ENCODE measurements at places on chromosomes 3 and 15.

GRCh38 chr15:73320619-73321180 is 48.1 kb downstream of the HCN4 start:
- DNase-seq = no peak

DNA sequence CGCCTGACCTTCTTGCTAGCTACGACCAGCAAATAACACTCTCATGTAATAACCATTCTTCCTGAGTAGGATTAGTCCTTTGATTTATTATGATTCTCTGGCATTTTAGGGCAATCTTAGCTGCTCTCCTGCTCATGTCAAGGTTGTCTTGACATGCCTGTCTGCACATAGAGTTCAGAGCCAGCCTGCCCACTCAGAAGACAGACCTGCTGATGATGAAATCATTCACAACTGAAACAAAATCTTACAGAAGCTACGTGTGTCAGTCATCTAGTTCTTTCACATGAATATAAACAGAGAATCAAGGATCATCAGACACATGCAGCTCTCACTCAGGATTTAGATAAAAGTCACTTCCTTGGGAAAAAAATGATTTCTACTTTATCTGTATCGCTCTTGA is 173.6 kb upstream of the LYSMD4 start:
- DNase-seq = no peak

GRCh38 chr3:161475905-161476304 is 20.7 kb upstream of the OTOL1 start:
- DNase-seq = peak; percentile 77

GRCh38 chr3:113079218-113079961 is 88.6 kb downstream of the GTPBP8 start:
- DNase-seq = no peak

DNA sequence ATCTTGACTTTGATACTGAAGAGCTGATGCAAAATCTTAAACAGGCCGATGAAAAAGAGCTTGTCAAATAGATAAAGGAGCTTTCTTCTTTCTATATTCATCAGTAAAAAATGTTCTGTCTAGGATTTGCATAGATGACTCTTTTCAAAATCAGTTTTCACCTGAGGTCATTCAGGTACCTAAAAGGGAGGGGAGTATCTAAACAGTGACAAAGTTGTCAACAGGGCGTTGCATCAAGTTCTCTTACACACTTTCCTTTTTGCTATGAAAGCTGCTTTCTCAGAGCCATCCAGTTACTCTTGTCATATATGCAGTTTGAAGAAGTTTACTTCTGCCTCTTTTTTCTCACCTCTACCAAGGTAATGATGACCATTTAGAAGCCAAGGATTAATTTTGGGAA is 60.0 kb downstream of the AKAP13 start:
- DNase-seq = no peak

DNA sequence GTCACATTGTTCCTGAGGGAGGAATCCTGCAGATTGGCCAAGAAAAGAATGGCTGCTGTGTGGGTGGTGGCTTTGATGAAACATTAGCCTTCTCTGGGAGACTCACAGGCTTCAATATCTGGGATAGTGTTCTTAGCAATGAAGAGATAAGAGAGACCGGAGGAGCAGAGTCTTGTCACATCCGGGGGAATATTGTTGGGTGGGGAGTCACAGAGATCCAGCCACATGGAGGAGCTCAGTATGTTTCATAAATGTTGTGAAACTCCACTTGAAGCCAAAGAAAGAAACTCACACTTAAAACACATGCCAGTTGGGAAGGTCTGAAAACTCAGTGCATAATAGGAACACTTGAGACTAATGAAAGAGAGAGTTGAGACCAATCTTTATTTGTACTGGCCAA is 6.1 kb downstream of the PTX3 start:
- no peak for DNase-seq

- no peak for DNase-seq
Measured at GRCh38 chr3:127758013-127758412, 64.3 kb downstream of the MGLL start.

- DNase-seq = no peak
Measured at GRCh38 chr3:68953816-68954444, 21.6 kb upstream of the TAFA4 start.

GRCh38 chr3:41652931-41653330 is 309.0 kb downstream of the ULK4 start:
- DNase-seq = no peak

GRCh38 chr15:27784107-27784506 is 315.0 kb downstream of the OCA2 start:
- DNase-seq = no peak

DNA sequence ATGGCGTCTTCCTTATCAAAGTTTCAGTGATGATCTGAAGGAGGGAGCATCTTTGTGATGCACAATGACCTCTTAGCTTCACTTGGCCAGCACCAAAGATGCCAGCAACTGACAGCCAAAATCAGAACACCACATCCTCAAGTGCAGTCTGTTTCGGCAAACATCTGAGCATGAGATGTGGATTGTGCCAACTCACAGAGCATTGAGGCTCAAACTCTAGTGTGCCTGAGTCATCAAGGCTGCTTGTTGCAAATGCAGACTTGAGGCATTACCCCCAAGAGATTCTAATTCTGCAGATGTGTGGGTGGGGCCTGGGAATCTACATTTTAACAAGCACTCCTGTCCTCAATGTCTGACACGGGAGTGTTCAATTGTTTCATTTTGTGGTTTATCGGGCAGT is 35.8 kb downstream of the ABHD5 start:
- DNase-seq = no peak

GRCh38 chr3:118055381-118055780 is 979.3 kb downstream of the IGSF11 start:
- no peak for DNase-seq

DNA sequence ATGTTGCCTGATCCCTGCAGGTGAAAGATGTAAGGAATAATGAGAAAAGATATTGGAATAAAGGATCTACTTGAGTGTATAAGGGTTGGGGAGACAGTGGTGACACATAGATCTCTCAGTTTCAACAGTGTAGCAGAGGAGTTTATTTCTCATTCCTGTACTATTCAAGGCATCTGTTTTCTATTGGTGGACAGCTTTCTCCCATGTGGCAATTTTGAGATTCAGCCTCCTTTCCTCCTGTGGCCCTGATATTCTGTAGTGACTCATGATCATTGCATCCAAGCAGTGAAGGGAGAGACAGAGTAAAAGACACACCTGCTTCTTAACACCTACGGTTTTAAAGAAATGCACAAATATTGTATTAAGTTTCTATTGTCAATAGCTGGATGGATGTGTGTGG is 327.6 kb downstream of the GRM7 start:
- no peak for DNase-seq

- peak; percentile 17 for DNase-seq
Measured at GRCh38 chr15:99454941-99455788, 110.6 kb upstream of the MEF2A start.

- no peak for DNase-seq
Measured at GRCh38 chr3:102102394-102102793, 253.1 kb downstream of the NFKBIZ start.

GRCh38 chr15:70054366-70054765 is 43.4 kb downstream of the TLE3 start:
- no peak for DNase-seq

GRCh38 chr3:18968120-18968519 is 180.2 kb upstream of the KCNH8 start:
- DNase-seq = no peak

- no peak for DNase-seq
Measured at GRCh38 chr15:66716656-66717020, 14.6 kb downstream of the SMAD6 start.

DNA sequence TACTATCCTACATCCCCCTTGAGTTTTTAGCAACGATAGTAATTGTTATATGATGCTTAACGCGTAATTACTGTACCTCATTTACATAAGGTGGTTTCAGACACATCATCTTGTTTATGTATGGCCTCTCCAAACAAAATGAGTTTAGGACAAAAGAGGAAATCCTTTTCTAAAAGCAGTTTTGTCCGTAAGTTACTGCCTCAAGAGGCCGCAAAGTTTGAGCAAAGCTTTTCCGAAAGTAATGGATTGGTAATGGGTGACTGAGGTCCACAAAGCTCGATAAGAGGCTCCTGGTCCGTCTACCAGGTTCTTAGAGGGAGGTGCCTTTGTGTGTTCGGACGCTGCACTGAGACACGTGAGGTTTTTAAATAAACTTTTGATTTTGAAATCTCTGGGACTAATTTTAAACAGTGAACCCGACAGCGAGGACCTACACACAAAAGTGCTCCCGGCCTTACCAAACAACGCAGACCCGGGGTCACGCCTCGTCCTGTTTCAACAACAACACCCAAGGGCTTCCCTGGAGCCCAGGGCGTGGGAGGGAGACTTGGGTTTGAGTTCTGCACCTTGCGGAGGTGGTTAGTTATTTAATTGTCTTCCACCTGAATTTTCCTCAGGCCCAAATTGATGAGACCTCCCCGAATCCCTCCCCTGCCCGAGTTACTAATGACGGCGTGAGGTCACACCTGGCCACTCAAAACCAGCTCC is 456 bp upstream of the C15orf61 start:
- no peak for DNase-seq

GRCh38 chr15:69156736-69157381 is 3.6 kb upstream of the GLCE start:
- DNase-seq = no peak

GRCh38 chr3:127473244-127474024 is 117.1 kb downstream of the TPRA1 start:
- DNase-seq = peak; percentile 43

- peak; percentile 5 for DNase-seq
Measured at GRCh38 chr3:166837535-166837934, 542.6 kb downstream of the ZBBX start.

GRCh38 chr3:131786386-131786785 is 248.4 kb downstream of the CPNE4 start:
- no peak for DNase-seq

GRCh38 chr3:13292375-13292774 is 127.7 kb downstream of the NUP210 start:
- DNase-seq = no peak

DNA sequence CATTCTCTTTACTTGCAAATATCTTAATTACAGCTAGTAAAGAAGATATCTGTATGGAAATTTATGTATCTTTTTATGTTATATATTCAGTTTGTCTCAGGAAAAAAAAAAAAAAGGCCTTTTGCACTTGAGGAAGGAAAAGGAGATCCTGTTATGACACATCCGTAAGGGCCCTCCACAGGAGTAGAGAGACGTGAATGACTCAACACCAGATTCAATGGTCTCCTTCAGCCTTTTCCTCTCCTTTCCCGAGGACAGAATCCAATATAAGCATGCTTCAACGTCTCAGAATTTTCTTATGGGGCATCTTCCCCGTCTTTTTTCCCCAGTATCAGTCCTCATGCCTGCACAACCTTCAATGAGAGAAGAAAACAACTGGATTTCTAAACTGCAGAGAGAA is 340.3 kb downstream of the NTRK3 start:
- no peak for DNase-seq

- DNase-seq = no peak
Measured at GRCh38 chr3:165434516-165434915, 238.3 kb upstream of the SLITRK3 start.

DNA sequence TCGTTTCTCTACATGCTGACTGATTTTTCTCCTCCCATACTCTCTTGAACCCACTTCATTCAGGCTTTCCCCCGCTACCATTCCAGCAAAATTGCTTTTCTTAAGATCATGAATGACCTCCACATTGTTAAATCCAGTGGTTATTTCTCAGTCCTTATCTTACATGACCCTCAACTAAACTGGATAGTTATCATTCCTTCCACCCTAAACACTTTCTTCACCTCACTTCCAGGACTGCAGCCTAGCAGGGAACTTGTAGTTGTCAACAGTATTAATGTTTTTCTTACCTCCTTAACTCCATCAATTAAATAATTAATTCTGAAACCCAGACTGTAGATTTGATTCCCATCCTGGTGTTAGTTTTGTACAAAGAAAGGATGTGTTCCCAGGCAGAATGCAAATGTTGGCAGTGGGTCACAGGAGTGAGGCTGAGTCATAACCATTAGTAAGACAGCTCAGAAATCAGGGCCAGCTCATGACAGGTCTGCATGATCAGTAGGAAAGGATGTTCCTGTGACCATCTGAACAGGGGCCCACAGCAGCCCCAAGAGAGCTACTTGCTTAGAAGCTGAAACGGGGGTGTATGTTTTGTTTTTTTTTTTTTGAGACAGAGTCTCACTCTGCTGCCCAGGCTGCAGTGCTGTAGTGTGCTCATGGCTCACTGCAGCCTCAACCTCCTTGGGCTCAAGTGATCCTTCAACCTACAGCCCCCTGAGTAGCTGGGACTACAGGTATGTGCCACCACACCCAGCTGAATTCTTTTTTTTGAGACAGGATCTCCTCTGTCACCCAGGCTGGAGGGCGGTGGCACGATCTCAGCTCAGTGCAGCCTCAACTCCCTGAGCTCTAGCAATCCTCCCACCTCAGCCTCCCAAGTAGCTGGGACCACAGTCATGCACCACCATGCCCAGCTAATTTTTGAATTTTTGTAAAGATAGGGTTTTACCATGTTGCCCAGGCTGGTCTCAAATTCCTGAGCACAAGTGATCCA is 9.1 kb downstream of the BCL2L10 start:
- no peak for DNase-seq

- no peak for DNase-seq
Measured at GRCh38 chr15:65914386-65914785, 45.1 kb downstream of the RAB11A start.

- no peak for DNase-seq
Measured at GRCh38 chr3:126256251-126256650, 75.9 kb upstream of the ALDH1L1 start.

GRCh38 chr15:73856458-73857192 is 16.7 kb upstream of the TBC1D21 start:
- DNase-seq = no peak

DNA sequence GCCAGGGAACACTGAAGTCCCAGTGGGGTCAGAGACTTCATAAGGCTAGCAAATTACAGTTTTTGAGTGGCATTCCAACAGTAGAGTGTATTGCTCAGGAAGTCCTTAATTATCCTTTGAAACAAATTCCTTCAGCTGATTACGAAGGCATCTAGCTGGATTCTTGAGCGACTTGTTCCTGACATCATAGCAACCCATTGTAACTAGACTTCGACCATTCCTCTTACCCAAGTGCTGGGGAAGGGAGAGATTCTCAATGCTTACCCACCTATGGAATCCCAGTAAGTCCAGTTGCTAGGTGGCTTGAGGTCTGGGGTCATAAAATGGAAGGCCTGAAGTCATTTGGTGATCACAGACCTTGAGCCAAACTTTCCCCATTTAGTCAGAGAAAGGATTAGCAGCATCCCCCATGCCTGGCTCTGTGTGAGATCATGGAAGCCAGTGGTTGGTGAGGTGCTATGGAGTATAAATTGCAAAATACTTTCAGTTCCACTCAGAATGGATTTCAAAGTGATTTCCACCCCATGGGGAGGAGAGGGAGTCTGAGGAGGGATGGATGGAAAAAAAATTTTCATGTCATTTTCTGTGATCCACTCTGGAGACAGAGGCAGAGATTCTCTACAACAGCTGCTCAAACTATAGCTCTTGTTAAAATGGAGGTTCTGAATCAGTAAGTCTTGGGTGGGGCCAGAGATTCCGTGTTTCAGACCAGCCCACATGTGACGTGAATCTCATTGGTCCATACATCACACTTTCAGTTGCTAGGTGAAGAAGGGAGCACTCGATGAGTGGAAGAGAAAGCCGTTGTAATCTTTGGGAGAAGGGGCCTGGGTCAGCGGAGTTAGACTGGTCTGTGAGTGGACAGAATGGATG is 45.7 kb downstream of the CD86 start:
- no peak for DNase-seq
